ENCODE measurements at places on chromosomes 12 and 14. TPM values are rescaled to one million over a fixed set of nuclear protein-coding genes. Genes with fewer than 3 reads are reported as not detected.

IL22 gene
- total RNA-seq: not detected

COX8C gene
- not detected for total RNA-seq

R3HDM2 gene
- total RNA-seq: 23.7 TPM

ASPG gene
- not detected for total RNA-seq

CLEC9A gene
- not detected for total RNA-seq

FAM181A gene
- total RNA-seq: not detected

RFLNA gene
- not detected for total RNA-seq

Measured in smooth muscle cell of trachea (primary cell).